ENCODE measurements at places on chromosomes 12 and 14. TPM values are rescaled to one million over a fixed set of nuclear protein-coding genes. Genes with fewer than 3 reads are reported as not detected.

The GLT1D1 gene
- total RNA-seq: not detected

The B3GNT4 gene
- 0.17 TPM for total RNA-seq

The HSPB8 gene
- 0.98 TPM for total RNA-seq

The PRIMA1 gene
- not detected for total RNA-seq

The FGD4 gene
- 7.7 TPM for total RNA-seq

The IFNG gene
- not detected for total RNA-seq

The PPP1R3E gene
- 3.5 TPM for total RNA-seq

The KRT75 gene
- total RNA-seq: not detected

The NEUROD4 gene
- total RNA-seq: not detected

The KRT8 gene
- total RNA-seq: 9.4 TPM
